ENCODE measurements at places on chromosomes 2 and 18.

GRCh38 chr2:6913415-6914157 is 3.6 kb upstream of the RNF144A start:
- DNase-seq, result peak; percentile 80

GRCh38 chr2:21966139-21966538 is 842.4 kb downstream of the TDRD15 start:
- no peak for DNase-seq

GRCh38 chr2:179946810-179947615 is 60.1 kb downstream of the CWC22 start:
- DNase-seq, result no peak

GRCh38 chr2:174503161-174503809 is 16.5 kb upstream of the GPR155 start:
- no peak for DNase-seq

DNA sequence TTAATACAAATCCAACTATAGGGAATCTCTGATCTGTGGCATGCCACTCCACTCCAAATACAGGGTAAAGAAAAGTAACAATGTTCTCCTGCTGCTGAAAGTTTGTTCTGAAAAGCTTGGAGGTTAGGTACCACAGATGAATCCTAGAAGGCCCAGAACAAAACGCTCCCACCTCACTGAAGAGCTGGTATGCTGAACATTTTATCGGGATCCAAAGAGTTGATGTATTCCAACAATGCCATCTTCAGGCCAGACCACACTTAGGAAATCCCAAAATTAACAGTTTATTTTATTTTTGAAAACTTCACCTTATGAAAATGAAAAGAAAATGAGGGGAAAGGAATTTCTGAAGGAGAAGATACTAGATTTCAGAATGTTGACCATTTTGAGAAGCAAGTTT is 145.1 kb upstream of the CDH19 start:
- DNase-seq, result no peak

DNA sequence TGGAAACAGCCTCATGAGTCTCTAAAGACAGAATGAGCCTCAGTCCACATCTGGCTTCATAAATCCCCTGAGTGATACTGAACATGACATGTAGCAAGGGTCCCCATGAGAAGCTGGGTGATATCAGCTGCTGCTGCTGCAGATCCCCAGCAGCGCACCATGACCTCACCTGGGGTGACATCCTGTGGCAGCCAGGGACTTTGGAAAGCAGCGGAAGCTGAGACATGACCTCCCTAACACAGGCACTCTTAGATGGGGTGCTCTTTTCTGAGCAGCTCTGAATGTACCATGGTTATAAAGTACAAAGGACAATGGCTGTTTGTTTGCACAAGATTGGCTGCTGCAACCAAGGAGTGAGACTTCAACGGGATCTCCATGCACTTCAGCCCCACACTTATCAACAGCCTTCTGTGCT is 74.7 kb upstream of the TMEM200C start:
- DNase-seq, result no peak

GRCh38 chr2:10934308-10934978 is 22.7 kb downstream of the KCNF1 start:
- DNase-seq, result no peak

- no peak for DNase-seq
Observed at GRCh38 chr2:12498704-12499103, 218.0 kb upstream of the TRIB2 start.

- no peak for DNase-seq
Observed at GRCh38 chr2:167215595-167215994, 327.3 kb downstream of the XIRP2 start.
